ENCODE measurements at places on chromosomes 3 and 15.
A peak's percentile ranks its signal among the peaks of the same experiment; 100 is the strongest.

DNA sequence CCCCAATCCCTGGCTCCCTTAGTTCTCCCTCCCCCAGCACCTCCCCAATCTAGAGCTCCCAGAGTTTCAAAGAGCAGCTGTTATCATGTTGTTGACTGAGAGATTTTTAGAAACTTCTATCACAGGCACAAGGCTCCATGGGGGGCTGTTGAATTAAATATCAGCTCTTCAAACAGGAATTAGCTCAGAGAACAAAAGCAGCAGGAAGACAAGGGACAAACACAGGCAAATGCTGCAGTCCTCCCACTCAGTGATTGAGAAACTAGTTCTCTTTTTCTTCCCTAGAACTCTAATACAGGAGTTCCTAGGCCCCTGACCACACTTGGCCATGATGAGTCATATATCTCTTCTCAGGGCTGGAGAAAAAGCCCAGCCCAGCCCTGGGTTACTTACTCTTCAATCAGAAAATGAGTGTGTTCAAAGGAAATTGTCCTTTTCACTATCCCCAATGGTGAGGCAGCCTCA, 262.1 kb downstream of the IGSF11 start:
- no peak for DNase-seq

GRCh38 chr3:24244491-24244890, 250.2 kb downstream of the THRB start:
- no peak for DNase-seq

DNA sequence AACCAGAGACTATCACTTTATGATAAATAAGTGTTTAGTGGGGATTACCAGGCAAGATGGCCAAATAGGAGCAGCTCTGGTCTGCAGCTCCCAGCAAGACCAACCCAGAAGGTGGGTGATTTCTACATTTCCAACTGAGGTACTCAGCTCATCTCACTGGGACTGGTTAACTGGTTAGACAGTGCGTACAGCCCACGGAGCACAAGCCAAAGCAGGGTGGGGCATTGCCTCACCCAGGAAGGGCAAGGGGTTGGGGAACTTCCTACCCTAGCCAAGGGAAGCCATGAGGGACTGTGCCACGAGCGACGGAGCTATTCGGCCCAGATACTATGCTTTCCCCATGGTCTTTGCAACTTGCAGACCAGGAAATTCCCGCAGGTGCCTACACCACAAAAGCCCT, 171.0 kb downstream of the CTNNB1 start:
- no peak for DNase-seq

DNA sequence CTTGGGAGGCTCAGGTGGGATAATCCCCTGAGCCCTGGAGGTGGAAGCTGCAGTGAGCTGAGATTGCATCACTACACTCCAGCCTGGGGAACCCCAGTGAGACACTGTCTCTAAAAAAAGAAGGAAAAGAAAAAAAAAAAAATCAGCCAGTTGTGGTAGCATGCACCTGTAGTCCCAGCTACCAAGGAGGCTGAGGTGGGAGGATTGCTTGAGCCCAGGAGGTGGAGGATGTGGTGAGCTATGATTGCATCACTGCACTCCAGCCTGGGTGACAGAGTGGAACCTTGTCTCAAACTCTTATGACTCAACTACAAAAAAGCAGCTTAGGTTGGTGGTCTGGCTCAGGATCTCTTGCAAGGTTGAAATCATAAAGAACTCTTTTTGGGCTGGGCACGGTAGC, 19.3 kb upstream of the GPX1 start:
- DNase-seq, result no peak

DNA sequence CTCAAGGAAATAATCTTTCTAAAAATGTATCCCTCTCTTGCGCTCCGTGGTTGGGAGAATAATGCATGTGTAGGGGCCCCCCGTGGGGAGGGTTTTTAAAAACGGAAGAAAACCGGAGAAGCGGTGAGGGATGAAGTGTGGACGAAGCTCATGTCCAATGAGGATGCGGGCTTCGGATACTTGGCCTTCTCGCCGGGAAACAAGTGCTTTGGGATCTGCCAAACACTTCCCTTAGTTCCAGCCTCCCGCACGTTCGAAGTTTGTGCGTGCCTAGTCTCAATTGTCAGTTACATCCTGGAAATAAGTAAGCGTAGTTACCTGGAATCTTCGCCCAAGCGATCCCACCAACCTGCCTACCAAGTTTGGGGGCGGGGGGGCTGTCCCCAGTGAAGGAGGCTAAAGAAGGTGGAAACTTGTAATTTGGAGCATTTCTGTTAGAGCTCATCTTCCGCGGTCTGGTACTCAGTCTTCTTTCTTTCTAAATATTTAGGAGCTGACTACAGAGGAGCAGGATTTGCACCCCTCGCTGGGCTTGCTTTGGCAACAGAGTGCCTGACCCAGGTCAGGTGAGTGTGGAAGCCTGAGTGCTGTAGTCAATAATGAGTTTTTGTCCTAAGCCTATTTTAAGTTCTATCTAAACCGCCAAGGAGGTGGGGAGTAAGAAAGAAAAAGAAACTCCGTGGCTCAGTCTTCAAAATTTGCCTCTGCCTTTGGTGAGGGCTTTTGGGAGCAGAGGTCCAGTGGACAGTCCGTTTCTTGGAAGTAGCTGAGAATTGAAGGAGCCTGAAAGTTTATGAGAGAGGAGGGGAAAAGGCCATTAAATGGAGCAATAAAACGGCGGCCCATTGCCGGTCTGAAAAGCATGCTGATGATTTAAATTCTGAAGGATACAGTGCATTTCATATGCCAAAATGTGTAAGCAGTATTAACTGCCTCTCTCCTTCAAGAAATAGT, 1.1 kb downstream of the ITPR1 start:
- no peak for DNase-seq

- no peak for DNase-seq
Observed at GRCh38 chr3:119346076-119346496, 51.9 kb downstream of the ARHGAP31 start.

DNA sequence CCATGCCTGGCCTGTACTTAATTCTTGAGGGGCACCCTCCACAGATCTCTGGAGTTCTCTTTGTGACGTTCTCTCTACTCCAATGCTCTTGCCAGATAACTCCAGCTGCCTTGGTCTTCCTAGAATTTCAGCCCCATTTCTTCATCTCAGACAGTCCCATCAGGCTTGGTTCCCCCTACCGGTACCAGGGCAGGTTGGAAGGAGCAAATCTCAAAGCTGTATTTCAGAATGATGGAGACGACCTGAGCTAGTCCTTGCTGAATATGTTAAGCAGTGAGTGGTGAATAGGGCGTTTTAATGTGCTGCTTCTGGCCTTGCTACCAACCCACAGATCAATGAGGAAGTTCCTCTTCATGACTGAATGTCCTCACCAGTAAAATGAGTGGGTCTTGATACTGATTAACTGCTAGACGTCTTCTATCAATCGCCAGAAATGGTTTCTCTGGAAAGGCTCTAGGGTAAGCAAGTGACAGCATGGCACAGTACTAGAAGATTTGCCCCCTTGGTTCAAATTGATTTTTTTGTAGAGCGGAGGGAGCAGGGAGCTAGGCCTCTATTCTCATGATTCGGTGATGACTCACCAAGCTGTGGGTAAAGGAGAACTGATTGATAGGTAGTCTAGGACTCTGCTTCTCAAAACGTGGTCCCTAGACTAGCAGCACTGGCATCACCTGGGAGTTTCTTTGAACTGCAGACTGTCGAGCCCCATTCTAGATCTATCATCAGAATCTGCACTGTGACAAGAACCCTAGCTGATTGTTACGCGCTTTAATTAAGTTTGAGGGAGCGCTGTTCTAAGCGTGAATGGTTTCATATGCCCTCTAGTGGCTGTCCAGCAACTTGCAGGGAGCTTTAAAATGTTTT, 67.8 kb downstream of the UBP1 start:
- no peak for DNase-seq

DNA sequence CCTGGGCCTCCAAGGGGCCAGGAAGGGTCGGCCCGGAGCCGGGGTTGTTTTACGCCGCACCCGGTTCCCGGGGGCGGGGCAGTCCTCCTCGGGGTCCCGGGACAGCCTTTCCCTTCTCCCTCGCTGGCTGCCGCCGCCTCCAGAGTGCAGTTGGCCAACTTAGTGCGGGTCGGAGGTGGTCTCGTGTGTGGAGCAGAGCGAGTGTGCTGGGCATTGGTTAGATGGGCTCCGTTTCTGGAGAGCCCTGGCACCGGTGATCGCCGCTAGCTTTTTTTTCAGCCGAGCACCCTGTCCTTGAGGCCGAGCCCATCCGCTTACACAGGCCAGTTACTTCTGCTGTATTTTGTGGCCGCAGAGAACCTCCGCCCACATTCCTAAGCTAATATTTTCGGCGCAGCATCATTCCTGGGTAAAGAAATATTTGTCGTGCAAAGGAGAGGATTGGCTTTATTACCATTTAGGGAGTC, 585 bp downstream of the KIF23 start:
- DNase-seq, result peak; percentile 89

DNA sequence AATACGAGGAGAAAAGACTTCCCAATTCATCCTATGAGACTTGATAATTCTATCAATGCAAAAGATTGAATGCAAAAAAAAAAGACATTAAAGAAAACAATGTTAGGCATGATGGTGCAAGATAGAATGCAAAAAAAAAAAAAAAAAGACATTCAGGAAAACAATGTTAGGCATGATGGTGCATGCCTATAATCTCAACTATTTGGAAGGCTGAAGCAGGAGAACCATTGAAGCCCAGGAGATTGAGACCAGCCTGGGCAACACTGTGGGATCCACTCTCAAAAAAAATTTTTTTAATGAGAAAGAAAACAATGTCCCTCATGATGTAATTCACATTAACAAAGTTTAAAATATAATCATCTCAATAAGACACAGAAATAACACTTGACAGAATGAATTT, 75.9 kb downstream of the MYO9A start:
- no peak for DNase-seq

DNA sequence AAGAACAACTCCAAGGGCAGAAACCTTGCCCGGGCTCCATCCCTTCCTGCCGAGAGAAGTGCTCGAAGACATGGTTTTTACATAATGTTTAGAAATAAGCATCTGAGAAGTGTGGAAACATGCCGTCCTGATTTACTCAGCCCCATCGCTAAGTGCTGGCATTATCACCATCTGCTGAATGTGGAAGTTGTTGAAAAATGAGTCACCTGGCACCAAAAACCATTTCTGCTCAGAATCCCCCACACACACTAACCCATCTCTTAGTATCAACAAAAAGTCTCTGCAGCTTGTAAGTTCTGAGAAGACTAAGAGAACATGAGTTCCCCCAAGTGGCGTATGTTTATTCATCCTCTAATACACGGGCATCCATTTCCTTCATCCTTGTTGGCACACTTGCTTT, 51.0 kb upstream of the ARL8B start:
- no peak for DNase-seq

- no peak for DNase-seq
Observed at GRCh38 chr15:52710050-52710707, 31.0 kb upstream of the ATOSA start.

DNA sequence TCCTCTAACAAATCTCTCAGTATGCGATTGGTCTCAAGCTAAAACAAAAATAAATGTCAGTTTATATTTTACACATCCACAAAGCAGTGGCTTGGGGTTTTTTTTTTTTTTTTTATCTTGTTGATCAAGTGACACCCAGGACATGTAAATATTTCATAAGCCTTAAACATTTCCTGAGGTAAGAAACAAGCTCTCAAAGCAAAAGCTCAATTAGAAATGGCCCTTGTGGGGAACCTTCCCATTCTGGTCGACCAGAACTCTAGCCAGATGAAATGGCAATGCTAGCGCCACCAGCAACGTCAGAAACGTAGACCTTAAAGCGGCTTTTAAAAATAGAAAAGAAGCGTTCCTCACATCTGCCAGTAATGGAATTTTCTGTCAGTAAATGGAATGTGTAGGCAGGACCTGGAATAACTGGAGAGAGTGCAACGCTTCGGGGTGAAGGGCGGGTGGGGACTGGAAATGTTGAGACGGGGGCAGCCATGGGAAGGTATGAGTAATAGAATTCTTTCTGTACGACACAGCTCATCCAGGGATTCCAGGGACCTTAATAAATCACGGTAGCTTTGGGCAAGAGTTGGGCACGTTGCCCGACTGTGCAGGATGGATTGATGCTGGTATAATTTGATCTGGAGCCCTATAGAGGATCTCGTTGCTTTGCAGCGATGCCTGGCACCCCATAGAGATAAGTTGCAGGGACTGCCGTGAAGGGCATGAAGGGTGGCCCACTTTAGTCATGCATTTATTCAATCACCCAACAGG, 44.4 kb downstream of the BTD start:
- peak; percentile 92 for DNase-seq

- DNase-seq, result no peak
Observed at GRCh38 chr3:99012051-99012450, 110.6 kb upstream of the DCBLD2 start.

DNA sequence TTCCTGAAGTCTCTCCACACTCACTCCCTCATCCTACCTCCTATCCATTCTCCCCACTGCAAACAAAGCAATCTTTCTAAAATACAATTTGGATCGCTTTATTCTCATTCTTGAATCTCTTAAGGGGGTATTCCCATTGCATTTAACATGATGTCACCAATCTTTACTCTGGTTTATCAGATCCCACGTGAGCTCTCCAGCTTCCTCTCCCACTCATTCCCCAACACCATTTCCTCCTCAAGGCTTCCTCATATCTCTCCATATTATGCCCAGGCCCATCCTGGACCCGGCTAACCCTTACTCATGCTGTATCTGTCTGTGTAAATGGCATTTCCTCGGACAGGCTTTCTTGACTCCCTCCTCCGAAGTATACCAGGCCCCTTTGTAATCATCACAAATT, 165.0 kb downstream of the CD47 start:
- no peak for DNase-seq

GRCh38 chr15:59644756-59645155, 12.6 kb downstream of the GTF2A2 start:
- DNase-seq, result no peak

GRCh38 chr3:19644405-19644804, 289.6 kb downstream of the EFHB start:
- no peak for DNase-seq

DNA sequence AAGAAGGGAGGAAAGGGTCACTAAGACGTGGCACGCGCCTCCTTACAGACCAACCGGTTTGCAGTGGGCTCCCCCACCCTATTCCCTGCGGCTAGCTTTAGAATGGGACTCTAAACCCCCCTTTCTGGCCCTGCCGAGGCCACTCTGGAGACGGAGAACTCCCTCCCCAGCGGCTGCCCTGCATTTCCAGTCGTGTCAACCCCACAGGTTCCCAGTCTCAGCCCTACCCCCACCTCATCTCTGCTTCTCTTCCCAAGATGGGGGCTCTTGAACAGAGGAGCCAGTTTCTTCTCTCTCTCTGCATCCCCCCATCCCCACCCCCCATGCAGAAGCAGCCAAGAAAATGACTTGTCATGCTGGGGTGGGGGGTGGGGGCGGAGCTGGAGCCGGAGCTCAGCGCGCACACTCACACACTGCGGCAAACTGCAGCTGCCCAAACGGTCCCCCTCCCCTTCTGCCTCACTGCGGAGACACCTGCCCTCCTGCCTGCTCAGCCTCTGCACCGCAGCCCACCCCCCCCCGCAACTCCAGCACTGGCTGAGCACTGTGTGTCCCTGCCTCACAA, 871 bp downstream of the MAP1A start:
- no peak for DNase-seq

- DNase-seq, result no peak
Observed at GRCh38 chr15:70503073-70503745, 260.1 kb downstream of the UACA start.

DNA sequence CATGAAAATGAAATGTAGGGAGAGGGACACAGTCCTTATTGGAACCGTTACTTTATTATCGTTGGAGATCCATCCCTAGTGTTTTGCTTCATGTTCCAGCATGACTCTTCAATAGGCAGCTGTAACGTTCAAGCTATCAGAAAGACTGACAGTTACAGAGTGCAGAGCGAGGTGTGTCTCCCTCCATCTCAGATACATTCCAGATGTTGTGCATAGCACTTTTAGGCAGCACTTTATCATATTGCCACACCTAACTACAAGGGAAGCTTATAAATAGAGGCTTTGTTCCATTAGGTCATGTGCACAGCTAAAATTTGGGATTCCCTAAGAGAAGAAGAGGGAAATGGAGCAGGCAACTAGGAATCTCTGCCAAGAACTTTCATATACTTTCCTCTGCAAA, 1009.6 kb downstream of the ROBO2 start:
- no peak for DNase-seq
